ENCODE measurements at places on chromosomes 1 and 21. TPM values are rescaled to one million over a fixed set of nuclear protein-coding genes. Genes with fewer than 3 reads are reported as not detected.

The TACSTD2 gene
- total RNA-seq: 43.9 TPM

- DNase-seq: peak; percentile 99
These were observed 4.0 kb downstream of the S100A16 start for GRCh38 chr1:153608742-153609584.

The TRAF3IP3 gene
- not detected for total RNA-seq

DNA sequence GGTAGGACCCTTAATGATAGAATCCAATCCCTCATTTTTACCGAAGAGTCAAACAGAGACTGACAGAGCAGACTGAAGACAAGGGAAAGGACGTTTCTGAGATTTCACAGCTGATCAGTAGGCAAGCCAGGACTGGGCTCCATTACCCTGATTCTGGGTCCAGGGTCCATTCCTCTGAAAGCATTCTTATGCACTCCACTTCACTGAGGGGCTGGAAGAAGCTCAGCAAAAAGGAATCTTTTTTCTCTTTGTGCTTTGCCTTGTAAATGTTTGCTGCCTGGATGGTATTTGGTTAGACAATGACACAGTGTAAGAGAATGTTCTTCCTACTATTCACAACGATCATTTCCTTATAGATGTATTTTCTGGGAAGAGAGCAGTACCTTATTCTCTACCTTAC, 331.3 kb upstream of the PROX1 start:
- DNase-seq: no peak

- DNase-seq: peak; percentile 94
These were observed 8.1 kb upstream of the TRAF3IP3 start for GRCh38 chr1:209747580-209748262.

DNA sequence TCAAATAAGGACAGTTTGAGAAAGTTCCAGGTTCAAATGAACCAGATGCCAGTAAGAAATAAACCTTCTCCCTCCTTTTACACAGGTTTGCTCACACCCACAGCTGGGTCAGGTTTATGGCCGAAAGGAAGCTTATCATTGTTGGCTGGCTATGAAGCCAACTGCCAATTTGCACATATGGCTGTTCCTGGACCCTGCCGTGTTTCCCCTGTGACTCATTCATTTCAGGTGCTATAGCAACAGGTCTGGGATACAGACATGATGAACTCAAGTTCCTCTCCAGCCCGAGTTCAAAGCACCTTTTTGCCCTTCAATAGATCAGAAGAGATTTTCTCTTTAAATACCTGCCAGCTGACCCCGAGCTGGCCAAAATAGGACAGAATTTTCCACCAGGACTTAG, 134.4 kb upstream of the SMYD2 start:
- peak; percentile 33 for DNase-seq

DNA sequence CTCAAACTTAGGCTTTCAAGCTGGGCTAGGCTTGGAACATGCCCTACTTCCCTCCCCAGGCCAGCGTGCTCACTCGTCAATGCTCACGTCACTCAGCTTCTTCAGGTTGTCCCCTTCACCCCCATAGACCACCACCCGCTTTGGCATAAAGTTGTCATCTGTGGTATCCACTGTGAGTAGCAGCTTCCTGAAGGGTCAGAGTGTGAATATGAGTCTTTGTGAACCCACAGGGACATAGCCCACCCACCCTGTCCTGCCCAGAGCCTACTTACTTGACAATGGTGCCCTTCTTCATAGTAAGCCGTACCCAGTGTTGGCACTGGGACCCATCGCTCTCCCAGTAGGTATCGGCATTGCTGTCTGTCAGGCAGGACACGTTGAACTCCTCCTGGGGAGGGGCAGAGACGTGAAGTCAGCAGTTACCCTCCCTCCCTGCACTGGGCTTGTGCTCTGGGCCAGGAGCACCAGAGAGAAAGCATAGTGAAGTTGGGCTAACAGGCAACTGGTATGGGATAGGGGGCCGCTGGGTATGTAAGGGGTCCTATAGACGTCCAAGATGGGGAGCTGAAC, 1.7 kb downstream of the HECTD3 start:
- DNase-seq: no peak

The IGSF5 gene
- not detected for total RNA-seq

DNA sequence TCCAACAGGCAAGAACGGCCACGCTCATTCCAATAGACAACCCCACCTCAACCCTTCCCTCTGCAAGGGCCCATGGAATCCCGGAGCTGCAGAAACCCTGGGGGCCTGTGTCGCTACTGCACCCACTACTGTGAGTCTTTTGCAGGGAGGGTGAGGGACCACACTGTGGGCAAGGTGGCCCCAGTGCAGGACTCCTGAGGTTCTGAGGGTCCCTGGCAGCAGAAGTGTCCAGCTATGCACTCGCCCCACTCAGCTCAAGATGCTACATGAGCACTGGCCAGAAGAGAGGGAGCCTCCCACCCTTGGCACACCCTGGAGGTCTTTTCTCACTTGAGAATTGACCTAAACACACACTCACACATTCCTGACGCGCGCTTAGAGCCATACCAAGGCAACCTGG, 2.1 kb upstream of the PAX7 start:
- DNase-seq: no peak

- DNase-seq: no peak
These were observed 40.8 kb upstream of the TP53BP2 start for GRCh38 chr1:223886516-223886921.

DNA sequence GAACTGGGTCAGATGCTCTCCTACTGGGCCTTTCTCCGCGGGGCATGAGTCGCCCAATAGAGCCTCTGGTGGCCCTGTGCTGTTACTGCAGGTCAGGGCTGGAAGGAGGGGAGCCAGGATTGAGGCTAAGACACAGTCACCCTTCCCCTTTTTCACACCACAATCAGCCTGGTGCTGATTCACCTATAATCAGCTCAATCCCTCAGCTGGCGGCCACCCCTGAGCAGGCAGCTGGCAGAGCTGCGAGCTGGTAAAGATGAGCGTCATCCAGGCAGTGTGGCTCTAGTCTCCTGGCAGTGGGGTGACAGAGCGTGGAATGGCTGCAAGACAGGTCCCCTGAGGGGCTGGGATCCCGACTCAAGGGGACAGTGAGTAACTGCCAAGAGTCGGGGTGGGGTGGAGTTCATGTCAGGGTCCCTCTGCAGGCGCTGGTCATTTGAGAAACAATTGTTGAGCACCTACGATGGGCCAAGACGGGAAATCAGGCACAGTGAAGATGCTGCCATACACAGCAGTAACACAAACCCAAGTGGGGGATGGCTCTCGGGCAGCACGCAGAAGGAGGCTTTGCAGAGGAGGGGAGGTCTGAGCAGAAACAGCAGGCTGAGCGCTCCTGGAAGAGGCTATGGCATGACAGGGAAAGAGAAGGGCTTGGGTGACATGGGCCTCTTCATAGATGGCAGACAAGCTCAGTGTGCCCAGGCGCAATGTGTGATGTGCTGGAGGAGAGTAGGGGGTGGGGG, 21.8 kb downstream of the ATF3 start:
- DNase-seq: peak; percentile 72

The NPPB gene
- not detected for total RNA-seq

The GBP6 gene
- total RNA-seq: not detected

DNA sequence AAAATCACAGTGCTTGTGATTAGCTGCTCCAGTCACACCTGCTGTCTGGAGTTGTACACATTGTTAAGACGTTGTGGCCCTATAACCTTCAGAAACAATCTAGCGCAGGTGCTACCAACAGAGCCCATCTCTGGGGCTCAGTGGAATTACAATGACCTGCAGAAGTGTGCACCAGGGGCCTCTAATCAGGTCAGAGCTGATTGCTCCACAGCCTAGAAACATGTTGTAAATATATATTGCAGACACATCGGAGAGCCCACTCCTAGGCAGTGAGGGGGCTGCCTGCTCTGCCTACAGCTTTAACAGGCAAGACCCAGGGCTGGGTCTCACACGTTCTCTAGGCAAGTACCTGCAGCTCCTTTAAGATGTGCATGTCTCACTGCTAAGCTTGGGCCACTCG, 302.0 kb downstream of the SIPA1L2 start:
- DNase-seq: no peak

DNA sequence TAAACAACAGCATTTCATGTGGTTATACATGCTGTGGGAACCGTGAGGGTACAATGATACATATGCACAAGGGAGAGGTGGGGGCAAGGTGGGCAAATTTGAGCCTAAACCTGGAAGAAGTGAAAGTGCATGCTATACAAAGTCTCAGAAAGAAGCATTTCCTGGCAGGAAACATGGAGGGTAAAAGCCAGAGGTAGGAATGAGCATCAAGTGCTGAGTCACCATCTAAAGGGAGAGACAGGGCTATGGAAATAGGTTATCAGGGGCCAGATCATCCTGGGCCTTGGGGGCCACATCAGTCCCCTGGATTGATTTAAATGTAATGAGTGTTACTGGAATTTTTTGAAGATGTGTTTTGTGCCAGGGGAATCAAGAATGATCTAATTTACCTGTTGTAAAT, 60.1 kb upstream of the DAB1 start:
- DNase-seq: no peak

The COL9A2 gene
- total RNA-seq: 1.2 TPM

GRCh38 chr1:205052690-205053089, 9.7 kb downstream of the CNTN2 start:
- DNase-seq: no peak

DNA sequence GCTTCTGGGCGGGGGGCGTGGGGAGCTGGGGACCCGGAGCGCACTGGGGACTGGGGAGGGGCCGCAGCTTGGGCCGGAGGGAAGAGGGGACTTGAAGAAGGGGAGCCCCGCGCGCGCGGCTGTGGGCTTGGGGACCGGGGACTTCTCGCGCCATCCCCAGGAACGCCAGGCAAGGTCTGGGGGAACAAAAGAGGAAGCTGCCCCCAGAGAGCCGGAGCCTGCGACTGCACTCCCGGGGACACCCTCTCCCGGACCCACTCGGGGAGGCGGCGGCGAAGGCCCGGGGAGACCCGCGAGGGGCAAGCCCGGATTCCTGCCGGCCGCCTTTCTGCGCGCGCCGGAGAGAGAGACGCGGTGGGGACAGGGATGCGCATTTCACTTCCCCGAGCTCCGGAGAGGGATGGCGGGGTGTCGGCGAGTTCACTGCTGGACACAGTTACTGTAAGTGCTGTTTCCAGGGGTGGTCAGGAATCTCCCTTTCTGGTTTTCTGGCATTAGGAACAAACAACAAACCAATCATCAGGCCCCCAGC, 732 bp downstream of the ABCG1 start:
- peak; percentile 45 for DNase-seq

- no peak for DNase-seq
These were observed 1.3 kb downstream of the CADM3 start for GRCh38 chr1:159172614-159173291.

DNA sequence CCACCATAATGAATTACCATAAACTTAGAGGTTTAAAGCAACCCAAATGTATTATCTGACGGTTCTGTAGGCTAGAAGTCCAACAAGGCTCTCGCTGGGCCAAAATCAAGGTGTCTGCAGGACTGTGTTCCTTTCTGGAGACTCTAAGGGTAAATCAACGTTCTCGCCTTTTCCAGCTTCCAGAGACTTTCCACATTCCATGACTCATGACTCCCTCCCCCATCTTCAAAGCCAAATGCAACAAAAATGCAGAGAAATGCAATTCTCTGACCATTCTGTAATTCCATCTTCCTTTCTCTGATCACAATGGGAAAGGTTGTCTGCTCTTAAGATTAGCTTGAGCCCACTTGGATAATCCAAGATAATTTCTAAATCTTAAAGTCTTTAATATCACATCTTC, 287.1 kb downstream of the LTN1 start:
- no peak for DNase-seq

The HORMAD1 gene
- total RNA-seq: 0.17 TPM

DNA sequence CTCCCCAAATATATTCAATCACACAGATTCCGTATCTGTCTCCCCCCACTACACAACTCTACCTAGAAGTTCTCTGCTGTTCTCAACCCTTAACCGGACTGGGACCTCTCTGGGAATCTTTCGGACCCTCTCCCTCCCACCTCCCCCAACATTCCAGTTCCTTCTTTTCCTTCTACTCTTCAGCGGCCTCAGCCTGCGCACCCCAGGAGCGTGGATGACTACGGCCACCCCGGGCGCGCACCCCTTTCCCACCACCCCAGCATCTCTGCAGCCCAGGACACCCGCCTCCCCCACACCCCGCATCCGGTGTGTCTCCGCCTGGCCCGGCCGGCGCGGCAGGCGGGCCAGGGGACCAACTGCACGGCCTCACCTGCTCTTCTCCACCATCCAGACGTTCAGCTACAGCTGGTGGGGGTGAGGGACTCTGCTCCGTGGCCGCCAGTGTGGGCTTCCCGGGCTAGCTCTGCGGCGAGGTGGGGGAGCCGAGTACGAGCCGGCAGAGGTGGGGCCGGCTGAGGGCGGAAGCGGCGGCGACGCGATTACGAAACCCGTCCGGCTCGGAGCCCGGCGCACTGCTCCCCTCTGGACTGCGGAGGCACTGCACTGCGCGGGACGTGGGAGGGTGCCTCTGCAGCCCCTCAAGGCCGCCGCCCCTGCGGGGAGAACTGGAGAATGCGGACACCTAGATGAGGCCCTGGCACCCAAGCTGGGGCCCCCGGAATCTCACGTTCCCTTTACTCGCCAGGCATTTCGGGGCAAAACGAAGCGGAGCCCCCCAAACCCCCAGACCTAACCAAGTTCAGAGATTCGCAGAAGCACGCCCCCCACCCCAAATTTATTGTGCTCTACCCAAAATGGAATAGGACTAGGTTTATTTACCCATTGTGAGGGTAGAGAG, at the start of gene CDC42SE1:
Gene CDC42SE1 (minus strand): TSS at position 514 of the 898 bp plus-strand sequence. CDS start 3,892 bp downstream, outside the sequence.
- DNase-seq: peak; percentile 91

- no peak for DNase-seq
These were observed 159.5 kb upstream of the IRF2BP2 start for GRCh38 chr1:234769284-234769985.

All from dermis blood vessel endothelial cell (primary cell).